SK-N-SH treated with all-trans-retinoic acid at 6 μM for 48 hours (cell line): ENCODE measurements at places on chromosomes 4 and X.
A peak's percentile ranks its signal among the peaks of the same experiment; 100 is the strongest.

DNA sequence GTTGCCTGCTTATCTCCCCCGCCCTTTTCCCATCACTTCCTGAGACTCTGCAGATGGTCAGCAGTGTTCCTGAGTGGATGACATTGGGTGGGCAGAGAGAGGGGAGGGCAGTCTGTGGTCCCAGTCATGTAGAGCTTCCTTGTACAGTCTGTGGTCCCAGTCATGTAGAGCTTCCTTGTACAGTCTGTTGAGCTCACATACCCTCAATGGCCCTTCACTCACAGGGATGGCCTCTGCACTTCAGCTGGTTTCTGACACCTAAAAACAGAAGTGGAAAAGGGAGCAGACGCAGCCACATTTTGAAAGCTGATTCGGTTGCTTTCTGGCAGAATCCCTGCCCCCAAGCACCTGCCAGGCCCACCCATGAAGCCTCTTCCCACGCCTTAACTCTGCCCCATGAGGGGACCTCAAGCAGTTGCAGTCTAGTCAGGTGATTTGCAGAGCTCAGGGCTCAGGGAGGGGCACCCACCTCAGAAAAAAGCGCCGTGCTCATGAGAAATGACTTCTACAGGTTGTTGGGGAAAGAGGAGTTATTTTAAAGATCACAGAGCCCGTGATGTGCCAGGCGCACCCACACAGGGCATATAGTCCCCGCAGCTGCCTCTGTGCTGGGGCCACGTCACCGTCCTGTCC is 3.6 kb upstream of the TMEM271 start:
- no peak for ATAC-seq

DNA sequence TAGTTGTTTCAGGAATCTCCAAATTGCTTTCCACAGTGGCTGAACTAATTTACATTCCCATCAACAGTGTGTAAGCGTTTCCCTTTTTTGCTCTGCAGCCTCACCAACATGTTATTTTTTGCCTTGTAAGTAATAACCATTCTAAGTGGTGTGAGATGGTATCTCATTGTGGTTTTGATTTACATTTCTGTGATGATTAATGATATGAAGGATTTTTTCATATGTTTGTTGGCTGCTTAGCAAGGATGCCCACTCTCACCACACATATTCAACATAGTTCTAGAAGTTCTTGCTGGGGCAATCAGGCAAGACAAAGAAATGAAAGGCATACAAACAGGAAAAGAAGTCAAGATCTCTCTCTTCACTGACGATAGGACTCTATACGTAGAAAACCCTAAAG is 472.4 kb downstream of the ZNF674 start:
- ATAC-seq, result no peak

DNA sequence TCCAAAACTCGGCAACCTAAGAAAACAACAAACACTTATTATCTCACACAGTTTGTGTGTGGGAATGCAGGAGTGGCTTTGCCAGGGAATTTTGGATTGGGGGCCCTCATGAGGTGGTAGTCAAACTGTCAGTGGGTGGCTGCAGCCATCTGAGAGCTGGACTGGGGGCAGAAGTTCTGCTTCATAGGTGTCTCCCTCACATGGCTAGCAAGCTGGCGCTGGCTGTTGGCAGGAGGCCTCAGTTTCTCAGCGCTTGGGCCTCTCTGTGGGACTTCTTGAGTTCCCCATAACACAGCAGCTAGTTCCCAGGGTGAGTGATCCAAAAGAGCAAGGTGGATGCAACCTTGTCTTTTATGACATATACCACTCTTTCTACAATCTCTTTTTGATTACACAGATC is 26.0 kb upstream of the RASL11B start:
- no peak for ATAC-seq

GRCh38 chrX:130861462-130861861 is 41.5 kb downstream of the ENOX2 start:
- no peak for ATAC-seq

GRCh38 chrX:15245896-15246295 is 24.0 kb downstream of the ASB9 start:
- ATAC-seq, result no peak

GRCh38 chrX:105822138-105823091 is at the start of gene NRK:
TSS of gene NRK (plus strand) at chrX:105822539. CDS start at chrX:105822846, 307 bp downstream.
- ATAC-seq, result no peak

DNA sequence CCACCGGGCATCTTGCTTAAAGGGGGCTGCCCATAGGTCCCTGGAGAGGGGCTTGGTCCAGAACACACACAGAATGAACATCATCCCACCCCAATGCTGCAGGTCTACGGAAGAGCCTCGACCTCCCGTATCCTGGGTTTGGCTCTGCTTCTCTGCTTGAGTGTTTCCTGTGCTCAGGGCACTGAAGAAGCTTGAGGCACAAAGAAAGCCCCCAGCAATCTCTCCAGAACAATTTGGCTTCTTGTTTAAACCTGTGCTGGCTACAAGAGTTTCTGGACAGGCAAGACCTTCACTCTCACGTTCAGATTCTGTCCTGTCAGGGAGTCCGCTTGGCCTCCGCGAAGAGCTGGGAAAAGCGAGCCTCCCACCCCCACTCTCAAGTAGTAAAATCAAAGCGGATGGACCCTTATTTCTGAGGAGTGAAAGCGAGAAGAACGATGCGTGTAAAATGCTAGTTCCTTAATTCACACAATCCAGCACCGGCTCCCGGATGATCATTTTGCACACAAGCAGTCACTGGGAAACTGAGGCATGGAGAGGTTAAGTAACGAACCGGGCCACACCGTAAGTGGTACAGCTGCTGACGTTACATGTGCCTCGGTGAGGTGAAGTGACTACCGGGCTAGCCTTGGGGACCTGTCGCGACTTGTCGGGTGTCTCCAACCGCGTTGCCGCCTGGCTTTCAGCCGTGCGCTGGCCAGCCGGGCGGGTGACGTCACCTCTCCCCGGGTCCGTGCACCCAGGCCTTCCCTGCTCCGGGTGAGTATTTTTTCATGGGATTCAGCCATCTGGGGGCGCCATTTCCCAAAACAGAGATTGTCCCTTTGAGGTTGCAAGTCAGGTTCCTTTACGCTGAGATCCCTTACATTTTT is 3.1 kb upstream of the SFRP2 start:
- peak; percentile 70 for ATAC-seq

GRCh38 chr4:180669680-180670079 is 1573.5 kb upstream of the TENM3 start:
- no peak for ATAC-seq

DNA sequence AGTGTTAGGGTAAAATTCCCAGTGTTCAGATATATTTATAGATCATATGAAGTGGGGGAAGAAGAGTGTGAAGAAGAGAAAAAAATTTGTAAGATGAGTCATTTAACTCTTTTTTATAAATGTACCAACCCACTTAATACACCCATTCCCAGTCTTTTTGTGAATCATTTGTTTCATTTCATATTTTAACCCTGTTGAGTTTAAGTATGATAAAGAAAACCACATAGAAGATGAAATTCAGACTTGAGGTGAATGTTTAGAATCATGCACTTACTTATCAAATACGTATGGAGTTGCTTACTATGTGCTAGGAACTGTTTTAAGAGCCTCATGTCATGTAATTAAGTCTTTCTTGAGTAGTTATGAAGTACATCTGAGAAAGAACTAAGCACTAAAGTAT is 56.6 kb upstream of the DAPP1 start:
- no peak for ATAC-seq

DNA sequence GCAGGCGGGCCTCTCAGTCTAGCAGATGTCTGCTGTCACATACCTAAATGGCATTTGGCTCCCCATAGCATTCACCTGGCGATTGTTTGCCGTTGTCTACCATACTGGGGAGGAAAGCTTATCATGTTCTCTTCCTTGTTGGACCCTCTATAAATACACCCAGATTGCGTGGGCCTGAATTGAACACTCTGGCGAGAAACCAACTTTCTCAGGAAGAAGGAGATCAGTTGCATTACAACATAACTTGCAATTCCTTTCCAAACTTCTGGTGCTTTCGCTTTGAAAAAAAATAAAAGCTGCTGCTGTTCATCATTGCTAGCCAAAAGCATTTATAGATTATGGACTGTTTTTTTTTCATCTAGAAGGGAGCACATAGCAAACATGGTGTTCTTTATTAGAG is 230.0 kb upstream of the GPC4 start:
- ATAC-seq, result no peak

DNA sequence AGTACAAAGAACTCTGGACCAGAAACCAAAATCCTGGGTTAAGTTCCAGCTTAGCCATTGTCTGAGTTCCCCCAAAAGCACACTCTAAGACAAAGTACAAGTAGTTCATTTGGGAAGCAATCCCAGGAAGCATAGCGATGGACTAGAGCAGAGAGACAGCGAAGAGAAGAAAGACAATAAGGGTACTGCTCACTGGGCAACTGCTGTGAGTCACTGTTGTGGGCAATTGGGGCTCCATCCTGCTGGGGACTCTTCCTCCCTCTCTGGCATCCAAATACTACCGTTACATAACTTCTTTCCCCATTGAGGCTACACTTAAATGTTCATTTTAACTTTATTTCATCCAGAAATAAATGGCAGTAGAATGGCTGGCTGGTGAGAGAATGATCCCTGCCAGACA is 14.1 kb downstream of the SRPX start:
- peak; percentile 71 for ATAC-seq

GRCh38 chrX:100871594-100872560 is 2.3 kb downstream of the NOX1 start:
- no peak for ATAC-seq

DNA sequence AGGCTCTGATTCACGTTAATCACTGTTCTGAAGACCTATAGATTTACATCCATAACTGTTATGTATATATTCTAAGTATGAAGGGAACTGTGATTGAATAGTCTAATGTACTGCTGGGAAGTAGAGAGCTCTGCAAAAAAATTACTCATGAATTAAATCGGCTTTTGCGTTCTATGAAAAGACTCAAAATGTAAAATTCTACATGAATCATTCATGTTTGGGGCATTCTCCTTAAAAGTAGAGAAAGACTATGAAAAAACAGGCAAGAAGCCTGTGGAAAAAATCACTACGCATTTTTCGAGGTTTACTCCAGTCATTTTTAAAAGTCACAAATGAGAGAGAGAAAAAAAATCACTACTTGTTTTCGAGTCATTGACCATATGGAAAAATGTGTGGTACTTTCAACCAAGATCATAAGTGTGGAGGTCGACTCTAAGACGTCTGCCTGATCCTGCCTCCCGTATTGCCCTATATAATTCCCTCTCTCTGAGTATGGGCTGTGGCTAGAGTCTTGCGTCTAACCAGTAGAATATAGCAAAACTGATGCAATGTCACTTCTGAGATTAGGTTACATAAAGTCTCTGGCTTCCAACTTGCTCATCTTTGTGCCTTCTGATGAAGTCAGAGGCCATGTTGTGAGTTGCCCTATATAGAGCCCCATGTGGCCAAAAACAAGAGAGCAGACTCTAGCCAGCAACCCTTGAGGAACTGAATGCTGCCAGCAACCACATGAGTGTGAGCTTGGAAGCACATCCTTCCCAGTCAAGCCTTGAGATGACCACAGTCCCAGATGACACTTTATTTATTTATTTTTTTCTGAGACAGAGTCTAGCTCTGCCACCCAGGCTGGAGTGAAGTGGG is 32.1 kb upstream of the VEGFD start:
- no peak for ATAC-seq

DNA sequence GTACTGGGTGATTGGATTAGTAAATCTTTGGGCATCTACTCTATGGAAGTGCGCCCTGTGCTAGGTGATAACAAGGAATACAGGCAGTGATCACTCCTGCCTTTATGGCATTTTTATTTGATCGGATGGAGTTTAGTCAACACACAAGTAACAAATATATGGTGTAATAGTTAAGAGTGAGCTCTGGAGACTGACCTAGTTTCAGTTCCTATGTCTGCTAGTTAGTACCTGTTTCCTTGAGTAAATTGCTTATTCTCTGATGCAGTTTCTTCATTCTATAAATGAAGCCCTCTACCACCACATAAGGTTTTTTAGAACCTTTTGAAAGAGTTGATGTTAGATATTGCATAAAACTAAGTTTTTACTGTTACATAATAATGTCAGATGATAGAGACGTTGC is 134.6 kb downstream of the KDM6A start:
- no peak for ATAC-seq

DNA sequence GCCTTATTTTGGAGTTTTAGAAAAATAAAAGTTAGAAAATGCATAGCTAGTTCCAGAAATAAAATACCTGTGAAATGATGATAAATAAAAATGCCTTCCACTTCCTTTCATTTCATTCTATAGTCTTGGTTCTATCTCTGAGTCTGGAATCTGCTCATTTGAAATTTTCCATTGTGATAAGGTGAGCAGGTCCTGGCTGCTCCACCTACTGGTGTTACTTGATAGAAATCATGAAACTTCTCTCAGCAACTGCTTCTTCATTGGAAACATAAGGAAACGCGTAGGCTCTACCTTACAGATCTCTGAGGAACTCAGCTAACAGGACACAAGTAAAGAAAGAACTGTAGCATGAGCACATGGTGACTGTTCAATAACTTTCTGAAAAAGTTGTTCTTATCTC is 141.8 kb downstream of the DCHS2 start:
- ATAC-seq, result peak; percentile 73

- no peak for ATAC-seq
Observed at GRCh38 chr4:73718375-73719373, 21.7 kb upstream of the CXCL8 start.

- ATAC-seq, result no peak
Observed at GRCh38 chr4:2058264-2059045, 672 bp upstream of the NAT8L start.

- ATAC-seq, result no peak
Observed at GRCh38 chr4:181140037-181140603, 1103.1 kb upstream of the TENM3 start.

- no peak for ATAC-seq
Observed at GRCh38 chrX:98448524-98448923, 1564.8 kb downstream of the RPA4 start.

DNA sequence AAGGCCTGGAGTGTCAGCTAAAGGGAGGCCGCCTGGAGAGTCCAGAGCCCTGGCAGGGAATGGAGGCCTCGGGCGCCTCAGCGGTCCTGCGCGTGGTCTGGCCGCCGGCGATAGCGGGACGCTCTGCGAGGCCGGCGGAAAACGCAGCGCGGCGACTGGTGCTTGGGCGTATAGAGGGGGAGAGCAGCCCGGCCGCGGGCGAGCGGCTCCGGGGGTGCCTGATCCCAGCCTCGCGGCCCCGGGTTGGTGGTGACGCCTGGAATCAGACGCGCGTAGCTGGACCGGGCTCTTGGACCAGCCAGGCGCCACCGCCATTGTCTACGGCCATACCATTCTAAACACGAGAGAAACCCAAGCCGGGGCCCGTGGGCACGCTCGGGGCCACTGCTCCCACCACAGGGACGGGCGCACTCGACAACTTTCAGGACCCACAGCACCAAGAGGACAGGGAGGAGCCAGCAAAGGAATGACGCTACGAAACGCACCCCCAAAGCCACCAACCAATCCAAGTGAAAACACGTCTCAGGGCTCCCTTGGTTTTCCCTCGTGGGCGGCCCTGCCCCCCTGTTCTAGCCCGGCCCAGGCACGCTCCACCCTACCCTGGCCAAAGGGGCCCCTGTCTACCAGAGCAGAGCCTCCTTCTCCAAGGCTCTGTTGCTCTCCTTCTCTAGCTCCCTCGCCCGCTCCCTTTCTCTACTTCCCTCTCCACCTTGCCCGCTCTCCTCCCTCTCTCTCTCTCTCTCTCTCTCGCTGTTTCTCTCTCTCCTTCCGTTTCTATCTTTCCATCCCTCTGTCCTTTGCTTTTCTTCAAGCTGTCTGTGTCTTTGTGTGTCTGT is 7.8 kb downstream of the FRG2 start:
- ATAC-seq, result peak; percentile 11

GRCh38 chr4:99934891-99935290 is 11.5 kb downstream of the DNAJB14 start:
- ATAC-seq, result no peak

GRCh38 chr4:15740764-15741404 is 37.2 kb upstream of the CD38 start:
- ATAC-seq, result no peak
